Stimulated activated CD8-positive, alpha-beta memory T cell treated with anti-CD3 and anti-CD28 coated beads, Interleukin-4, amount 100 ng/mL, for 24 hours (primary cell): ENCODE measurements at places on chromosomes 12 and 14.
A peak's percentile ranks its signal among the peaks of the same experiment; 100 is the strongest.

DNA sequence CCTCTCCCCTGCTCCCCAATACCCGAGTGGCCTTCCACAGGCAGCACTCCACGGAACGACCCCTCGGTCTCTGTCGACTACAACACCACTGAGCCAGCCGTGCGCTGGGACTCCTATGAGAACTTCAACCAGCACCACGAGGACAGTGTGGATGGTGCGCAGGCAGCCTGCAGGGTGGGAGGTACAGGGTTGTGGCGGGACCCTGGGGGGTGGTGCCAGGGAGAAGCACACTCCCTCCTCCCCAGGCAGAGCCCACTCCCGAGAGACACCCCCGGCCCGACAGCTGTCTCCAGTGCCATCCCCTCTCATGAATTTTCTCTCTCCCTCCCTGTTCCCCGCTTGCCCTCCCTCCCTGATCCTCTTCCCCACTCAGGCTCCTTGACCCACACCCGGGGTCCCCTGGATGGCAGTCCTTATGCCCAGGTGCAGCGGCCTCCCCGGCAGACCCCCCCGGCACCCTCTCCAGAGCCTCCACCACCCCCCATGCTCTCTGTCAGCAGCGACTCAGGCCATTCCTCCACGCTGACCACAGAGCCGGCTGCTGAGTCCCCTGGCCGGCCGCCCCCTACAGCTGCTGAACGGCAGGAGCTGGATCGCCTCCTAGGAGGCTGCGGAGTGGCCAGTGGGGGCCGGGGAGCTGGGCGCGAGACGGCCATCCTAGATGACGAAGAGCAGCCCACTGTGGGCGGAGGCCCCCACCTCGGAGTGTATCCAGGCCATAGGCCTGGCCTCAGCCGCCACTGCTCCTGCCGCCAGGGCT lies 9.0 kb downstream of the TNS2 start:
- DNase-seq: no peak

GRCh38 chr12:13566292-13566691 lies 369.8 kb downstream of the EMP1 start:
- DNase-seq: no peak

DNA sequence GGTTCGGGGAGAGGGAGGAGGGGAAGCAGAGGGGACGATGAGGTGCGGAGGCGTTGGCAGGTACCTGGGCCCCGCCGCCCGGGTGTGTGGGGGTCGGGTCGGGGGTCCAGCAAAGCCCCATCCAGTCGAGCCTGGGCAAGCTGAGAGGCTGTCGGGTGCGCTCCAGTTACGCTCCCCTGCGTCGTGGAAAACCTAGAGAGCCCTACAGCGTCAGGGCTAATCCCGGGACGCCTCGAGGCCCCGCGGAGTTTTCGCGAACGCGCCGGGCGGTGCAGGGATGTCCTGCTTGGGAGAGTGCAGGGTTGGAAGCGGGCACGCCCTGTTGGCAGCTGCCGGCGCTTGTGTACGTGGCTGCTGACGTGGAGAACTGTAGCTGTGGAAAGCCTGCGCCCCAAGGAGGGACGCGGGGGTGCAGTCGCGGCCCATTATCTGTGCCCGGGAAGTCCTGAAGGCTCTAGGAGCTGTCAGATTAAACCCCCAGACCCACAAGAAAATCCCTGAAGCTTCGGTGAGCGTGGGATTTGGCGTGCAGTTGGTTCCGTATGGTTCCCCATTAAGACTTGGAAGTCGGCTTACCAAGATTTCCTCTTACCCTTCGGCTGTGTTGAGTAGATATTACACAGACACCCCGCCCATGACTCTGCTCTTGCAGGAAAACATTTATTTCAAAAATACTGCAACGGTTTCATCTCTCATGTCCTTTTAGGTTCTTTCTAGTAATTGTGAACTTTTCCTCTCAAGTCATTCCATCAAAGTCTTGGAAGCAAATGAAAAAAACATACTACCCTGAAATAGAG lies 11.3 kb upstream of the SLC38A2 start:
- DNase-seq: peak; percentile 51

DNA sequence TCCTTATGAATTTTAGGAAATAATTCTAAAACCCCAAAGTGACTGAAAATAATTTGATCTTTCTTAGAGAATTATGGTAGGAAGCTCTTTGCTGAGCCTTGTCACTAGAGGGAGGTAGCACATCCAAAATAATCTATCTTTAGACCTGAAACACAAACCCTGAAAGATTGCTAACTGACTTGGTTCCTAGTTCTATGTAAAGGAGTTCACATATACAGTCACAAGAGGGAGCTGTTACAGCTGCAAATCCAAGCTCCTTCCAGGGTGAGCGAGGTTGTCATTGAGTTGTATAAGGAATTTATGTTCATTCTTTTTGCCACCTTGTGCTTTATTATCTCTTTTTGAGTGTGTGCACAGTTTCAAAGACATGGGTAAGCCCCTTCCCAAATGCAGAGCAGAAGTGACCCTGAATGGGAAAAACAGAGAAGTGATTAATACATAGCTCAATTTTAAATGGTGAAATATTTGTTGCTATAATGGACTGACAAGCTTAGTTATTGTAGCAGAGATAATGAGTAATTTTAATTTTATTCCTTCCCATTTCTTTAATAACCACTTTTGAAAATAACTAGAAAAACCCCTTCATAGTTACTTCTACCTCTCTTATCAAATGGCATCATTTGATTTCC lies 387.9 kb downstream of the DAD1 start:
- DNase-seq: no peak

- no peak for DNase-seq
Observed at GRCh38 chr12:42002563-42002962, 142.1 kb downstream of the GXYLT1 start.

DNA sequence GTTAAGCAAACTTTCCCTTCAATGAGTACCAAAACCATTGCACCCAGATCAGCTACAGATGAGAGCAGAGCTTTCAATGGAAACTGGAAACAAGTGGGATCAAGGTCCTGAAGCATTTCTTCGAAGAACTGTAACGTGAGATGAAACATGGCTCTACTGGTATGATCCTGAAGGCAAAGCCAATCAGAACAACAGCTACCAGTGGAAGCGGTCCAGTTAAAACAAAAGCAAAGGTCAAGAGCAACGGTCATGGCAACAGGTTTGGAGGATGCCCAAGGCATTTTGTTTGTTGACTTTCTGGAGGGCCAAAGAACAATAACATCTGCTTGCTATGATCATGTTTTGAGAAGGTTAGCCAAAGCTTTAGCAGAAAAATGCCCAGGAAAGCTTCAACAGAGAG lies 137.9 kb upstream of the CPSF6 start:
- DNase-seq: no peak

GRCh38 chr14:93007225-93007997 lies 84.5 kb downstream of the CHGA start:
- no peak for DNase-seq

- DNase-seq: no peak
Observed at GRCh38 chr14:59395672-59396071, 69.5 kb downstream of the GPR135 start.

DNA sequence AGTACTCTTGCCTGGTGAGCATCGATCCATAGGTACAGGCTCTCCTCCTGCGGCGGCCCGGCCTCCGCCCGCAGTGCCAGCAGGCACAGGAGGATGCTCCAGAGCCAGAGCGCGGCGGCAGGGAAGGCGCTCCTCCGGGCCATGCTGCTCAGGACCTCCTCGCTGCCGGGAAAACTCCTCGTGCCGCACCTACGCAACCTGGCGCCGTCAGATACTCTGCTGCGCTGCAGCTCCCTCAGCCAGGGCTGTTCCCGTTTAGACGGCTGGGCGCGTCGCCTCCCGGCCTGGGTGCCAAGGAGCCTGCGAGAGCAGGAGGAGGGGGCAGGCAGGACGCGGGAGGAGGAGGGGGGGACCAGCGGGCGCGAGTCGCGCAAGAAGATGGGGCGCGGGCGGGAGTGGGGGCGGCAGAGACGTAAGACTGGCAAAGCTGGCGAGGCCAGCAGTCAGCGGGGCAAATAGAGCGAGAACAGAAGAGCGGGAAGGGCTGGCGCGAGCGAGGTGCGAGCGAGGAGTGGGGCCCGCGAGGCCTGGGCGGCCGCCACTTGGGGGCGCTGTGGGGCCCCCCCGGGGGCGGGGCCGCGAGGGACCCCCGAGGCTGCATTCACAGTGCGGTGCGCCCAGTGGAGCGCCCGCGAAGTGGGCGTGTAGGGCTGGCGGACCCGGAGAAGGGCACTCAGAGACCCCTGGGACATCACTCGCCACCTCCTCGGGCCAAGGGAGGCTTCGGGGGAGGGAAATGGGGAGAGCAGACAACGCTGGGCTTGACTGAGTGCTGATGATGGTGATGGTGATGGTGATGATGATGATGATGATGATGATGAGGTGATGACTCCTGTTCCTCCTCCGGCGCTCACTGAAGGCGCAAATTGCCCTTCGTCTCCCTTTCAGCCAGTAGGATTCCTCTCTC lies at the start of gene WIF1:
TSS of gene WIF1 (minus strand) at position 257 of the 907 bp plus-strand sequence. CDS start at position 143, 114 bp downstream.
- DNase-seq: no peak

DNA sequence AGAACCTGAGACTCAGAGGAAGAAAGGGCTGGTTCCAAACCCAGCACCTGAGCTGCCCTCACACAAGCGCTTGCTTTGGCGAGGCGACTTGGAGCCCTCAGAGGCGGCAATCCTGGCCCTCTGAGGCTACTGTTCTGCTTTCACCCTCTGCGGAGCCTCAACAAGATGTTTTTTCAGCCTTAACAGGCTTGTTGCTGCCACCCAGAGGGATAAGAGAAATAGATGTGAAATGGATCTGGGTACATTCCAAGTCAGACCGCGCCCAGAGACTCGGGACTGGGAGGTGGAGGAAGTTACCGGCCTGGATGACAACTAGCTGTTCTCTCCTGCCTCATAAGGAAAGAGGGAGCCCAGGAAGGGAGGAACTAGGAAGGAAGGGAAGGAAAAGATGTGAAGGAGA lies 89.6 kb downstream of the TTC7B start:
- no peak for DNase-seq

DNA sequence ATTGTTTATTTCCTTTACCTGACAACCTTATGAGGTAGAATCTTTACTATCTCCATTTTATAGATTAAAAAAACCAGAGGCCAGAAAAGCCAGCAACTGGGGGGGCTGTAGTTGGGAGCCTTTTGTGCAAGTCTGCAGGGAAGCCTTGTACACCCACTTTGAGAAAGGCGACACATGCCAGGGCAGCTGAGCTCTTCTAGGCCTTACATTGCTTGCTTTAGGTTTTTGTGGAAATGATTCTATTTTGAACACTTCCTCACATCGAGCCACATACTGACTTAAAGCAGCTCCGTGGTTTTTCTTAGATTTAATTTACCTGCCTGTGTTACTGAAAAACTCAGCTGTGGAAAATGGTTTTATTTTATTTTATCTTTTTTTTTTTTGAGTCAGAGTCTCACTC lies 34.6 kb downstream of the EP400 start:
- no peak for DNase-seq

DNA sequence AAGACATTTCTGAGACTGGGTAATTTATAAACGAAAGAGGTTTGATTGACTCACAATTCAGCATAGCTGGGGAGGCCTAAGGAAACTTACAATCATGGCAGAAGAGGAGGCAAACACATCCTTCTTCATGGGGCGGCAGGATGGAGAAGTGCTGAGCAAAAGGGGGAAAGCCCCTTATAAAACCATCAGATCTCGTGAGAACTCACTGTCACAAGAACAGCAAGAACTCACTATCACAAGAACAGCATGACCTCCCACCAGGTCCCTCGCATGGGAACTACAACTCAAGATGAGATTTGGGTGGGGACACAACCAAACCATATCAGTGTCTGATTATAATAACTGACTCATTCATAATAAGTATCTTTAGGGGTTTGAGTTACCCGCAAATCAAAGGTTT lies 6.4 kb downstream of the SLC39A9 start:
- DNase-seq: no peak

DNA sequence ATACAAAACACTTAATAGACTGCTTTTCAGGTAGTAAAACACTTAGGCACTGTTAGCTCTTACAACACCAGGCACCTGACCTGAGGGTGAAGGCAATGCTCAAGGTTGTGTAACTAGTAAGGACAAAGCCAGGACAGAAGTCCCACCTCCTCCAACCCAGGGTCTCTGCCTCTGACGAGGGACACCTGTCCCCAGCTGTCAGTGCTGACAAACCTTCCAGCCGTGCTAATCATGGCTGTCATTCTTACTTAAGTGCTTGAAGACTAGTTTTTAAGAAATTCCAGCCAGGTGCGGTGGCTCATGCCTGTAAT lies 62.5 kb upstream of the MAX start:
- DNase-seq: no peak

DNA sequence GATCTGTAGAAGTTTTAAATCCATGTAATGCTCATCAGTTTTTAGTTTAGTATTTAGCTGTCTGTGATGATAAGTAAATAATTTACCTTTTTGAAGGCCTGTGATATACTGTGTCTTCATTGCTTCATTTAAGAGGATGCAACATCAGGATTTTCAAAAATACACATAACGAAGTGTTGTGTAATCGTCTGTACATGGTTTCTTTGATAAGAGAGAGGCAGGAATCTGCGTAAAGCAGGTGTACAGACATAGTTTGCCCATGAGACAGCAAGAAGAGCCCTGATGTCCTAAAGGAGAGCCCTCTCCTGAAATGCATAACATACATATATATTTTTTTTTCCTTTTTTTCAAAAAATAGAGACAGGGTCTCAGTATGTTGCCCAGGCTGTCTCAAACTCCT lies 44.8 kb downstream of the RASSF3 start:
- DNase-seq: no peak

DNA sequence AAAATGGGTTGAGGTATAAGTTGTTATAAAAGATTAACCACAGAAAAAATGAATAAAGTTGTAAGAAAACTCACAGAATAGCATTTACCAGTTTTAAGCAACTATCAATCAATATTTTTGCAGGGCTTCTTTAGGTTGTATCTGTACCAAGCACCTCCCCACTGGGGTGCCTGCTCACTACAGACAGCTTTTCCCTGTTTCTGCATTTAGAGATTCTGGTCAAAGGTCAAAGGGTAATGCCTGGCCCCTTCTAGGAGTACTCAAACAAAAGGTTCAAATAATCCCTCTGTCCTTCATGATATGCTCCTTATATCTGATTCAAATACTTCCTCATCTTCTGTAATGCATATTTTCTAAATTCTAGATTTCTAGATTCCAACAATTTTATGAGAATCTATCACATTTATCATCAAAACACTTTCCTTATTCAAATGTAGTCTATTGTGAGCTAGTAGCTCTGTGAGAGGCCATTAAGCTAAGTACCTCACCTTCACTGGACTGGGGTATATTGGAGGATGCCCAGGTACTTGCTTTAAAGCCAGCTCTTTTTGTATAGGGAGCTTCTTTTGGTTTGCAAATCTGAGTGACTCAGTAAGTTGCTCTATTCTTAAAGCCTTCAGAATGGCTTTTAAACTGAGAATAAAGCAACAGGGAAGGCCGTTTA lies 120.7 kb upstream of the PTPRB start:
- no peak for DNase-seq

- DNase-seq: no peak
Observed at GRCh38 chr12:91222746-91223145, 40.1 kb upstream of the DCN start.

DNA sequence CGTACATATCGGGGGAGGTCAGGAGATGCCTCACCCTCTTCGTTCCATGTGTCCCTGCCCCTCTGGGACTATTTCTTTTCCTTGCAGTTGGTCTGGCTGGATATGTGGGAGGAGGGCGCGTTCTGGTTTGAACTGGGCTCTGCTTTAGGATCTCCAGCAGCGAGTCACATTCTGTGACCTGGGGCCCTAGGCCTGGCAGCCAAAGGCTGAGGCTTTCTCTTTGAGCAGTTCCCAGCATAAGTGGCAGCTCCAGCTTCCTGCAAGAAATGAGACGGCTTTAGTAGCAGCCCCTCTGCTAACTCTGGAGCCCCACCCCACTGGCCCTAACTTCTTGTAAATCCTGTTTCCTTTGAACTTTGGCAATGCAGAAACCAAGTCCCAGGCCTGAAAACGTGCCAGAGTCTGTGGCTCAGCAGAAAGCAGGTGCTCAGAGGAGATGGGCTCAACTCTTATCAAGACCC lies 274.8 kb downstream of the DPF3 start:
- no peak for DNase-seq

- DNase-seq: no peak
Observed at GRCh38 chr14:101928415-101928841, 35.9 kb upstream of the DYNC1H1 start.
